Stimulated activated CD4-positive, alpha-beta T cell treated with anti-CD3 and anti-CD28 coated beads, Interleukin-12 subunit alpha, Interleukin-12 subunit beta, amount 100 ng/mL, for 24 hours (primary cell): ENCODE measurements at places on chromosomes 12 and 14.
A peak's percentile ranks its signal among the peaks of the same experiment; 100 is the strongest.

DNA sequence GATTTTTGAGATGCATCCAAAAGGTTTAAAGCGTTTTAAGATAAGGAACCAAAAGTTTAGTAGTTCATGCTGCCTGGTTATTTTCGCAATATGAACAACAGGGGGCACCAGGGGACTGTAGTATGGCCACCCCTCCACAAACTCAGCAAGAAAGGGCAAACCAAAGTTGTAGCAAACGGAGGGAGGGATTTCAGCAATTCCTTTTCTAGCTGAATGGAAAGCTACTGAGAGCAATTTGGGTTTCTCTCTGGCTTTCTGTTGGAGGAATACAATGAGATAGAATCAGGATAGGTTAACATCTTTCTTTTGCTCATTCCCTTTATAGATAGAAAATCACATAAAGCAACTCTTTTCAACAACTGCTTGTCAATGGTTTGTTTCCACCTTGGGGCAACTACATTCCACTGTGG is 62.5 kb downstream of the DRAM1 start:
- DNase-seq, result peak; percentile 11

DNA sequence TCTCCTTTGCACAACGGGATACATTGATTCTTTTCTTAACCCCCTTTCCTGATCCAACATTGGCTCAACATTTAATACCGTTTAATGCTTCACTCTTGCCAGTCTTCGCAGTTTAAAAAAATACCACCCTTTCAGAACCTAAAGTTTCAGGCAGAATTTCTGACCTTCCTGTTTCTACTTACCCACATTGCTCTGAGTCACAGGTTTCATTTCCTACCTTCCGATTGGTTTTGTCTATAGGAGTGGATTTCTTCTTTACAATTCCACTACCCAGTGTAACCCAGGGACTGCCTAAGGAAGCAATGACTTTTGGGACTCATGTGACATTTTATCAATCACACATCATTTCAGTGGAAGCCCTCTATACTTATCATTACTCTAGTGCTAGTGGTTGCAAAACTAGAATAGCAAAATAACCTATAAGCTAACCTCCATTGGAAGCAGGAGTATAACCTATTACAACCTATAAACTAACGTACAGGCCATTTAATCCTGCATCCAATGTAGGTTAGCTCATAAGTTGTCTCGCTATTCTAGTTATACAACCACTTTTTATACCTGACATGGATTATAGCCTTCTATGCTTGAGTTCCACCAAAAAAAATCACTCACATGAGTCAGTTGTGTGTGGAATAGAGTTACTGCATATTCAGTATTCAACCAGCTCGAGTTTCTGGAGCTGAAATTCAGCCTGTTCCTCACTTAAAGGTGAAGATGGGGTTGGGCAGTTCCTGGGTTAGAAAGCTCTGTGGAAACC is 64.9 kb upstream of the KITLG start:
- DNase-seq, result no peak

GRCh38 chr14:77099425-77100167 is 1.5 kb downstream of the CIPC start:
- no peak for DNase-seq

DNA sequence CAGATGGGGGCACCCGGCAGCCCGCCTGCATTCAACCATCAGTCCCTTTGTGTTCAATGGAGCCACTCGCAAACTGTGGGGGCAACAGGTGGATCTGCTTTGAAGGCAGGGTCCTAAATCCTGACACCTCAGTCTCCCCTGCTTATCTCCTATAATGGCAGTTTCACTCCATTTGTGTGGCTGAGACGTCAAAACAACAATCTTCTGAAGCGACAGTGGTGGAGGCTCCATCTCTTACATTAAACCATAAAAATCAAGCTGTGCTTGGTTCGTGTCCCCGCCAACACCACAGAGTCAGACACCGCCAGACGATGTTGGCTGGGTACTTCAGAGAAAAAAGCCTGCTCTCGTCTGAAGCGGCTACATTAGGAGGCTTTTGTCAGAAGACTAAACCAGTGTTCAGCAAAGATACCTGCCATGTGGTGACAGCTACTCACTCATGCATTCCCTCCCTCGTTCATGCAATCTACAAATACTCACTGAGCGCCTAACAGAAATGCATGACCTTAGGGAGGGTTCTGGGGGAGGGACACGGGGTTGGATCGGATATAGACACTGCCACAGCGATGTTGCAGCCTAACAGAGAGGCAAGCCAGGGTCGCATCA is 253.9 kb downstream of the FOXN3 start:
- no peak for DNase-seq

- no peak for DNase-seq
Observed at GRCh38 chr12:42631513-42631912, 42.0 kb upstream of the PRICKLE1 start.

- DNase-seq, result no peak
Observed at GRCh38 chr14:76941544-76941943, 87.0 kb downstream of the IRF2BPL start.

DNA sequence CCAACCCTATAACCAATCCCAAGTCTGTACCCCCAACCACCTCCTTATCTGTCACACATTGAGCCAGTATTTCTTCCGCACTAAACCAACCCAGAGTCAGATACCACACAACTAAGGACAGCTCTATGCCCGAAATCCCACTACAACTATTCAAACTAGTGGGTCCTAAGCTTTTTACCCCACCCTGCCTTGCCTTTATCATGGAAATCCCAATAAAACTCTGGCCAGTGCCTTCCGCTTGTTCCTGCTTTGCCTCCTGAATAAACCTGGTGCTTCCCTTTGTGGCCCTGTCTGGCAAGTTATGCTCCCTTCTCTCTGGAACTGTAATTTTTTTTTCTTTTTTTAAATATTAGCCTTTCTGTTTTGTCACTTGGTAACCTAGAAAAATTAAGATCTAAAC is 493.3 kb upstream of the SYT1 start:
- DNase-seq, result no peak

- DNase-seq, result no peak
Observed at GRCh38 chr14:47988175-47988574, 312.8 kb upstream of the MDGA2 start.

GRCh38 chr12:105440037-105440664 is 109.7 kb downstream of the C12orf75 start:
- no peak for DNase-seq

DNA sequence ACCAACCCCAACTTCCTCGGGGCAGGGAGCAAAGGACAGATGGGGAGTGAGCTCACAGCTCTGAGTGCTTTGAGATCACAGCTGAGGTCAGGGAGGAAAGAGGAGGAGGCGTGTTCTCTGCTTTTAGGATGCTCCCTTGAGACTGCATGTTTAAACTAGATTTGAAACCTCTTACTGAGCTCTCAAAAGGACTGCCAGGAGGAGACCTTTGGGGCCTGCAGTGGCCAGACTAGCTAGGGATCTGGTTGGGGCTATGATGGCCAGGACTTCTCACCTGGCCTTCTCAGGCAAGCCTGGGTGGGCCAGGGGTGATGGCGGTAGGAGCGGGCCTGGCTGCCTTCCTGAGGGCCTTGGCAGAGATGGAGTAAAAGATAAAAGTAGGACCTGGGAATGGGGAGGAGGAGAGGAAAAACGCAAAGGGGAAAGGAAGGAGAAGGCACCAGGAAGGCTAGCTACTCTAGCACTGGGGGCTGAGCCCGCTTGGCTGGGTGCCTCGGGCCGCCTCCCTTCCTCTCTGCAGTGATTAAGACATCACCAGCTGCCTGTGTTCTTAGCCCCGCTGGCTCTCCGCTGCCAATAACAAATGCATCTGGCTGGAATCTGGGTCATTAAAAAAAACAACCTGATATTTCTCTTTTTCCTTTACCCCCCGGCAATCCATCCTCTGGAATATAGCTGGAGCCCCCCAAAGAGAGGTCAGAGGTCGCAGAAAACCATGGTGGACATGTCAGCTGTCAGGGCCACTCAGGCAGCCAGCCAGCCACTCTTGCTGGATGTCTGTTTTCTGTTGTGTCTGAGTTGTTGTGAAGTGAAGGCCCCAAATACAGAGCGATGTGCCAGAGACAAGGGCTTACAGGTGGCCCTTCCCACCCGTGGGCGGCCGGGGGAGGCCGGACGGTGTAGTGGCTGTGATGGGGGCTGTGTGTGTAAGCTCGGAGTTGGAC is 141.3 kb downstream of the TSPAN9 start:
- no peak for DNase-seq

DNA sequence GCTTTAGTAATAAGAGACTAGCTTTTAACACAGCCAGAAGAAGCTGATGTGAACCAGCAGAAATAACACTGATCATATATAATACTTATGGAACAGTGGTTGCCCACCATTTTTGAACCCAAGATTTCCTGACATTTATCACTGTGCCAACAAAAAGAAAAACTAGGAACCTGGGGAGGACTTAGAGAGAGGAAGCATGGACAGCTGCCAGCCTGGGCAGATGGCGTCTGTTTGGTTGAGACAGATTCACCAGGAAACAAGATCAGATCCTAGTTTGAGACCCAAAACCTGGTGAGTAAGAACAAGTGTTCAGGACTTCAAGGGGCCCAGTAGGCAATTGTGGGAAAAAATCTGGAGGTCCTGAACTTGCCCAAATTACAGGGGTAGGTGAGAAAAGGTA is 95.3 kb downstream of the BICD1 start:
- no peak for DNase-seq

DNA sequence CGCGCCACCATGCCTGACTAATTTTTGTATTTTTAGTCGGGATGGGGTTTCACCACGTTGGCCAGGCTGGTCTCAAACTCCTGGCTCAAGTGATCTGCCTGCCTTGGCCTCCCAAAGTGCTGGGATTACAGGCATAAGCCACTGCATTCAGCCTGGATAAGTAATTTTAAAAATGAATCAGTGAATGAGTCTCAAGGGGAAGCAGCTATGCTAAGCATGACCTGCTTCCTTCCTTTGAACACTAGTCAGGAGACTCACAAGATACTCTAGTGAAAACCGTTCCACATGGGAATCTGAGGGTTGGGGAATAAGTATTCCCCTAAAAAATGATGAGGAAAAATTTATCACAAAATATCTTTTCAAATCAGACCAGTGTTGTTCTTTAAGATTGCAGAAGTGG is 10.7 kb upstream of the FAM234B start:
- no peak for DNase-seq

DNA sequence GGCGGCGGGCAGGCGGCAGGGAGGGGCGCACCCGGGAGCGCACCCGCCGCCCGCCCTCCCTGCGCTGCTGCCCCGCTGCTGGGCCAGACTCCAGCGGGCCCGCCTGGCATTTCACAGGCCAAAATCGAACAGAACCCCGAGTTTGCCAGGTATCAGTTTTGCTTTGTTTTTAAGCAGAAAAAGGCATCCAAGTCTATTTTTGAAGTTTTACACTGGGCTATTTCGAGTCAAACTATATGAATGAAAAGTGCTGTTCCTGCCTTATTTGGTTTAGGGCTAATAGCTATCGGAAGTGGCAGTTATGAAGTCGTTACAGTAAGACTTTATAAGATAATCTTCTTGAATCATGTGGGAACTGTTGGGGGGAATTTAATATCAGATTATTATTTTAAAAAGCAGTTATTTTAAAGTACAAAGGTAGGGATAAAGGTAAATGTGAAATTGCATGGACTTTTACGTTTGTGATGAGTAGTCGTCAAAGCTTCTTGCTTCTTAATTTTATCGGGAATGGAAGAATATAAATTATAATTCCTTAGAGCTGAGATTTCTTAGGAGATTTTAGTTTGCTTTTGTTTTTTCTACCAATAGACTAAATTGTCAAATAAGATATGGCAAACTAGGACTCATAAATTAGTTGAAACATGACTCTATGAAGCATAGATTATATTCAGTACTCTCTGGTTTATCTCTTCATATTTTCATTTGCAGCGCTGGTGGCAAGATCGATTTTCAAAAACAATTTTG is 1.1 kb downstream of the MSRB3 start:
- no peak for DNase-seq

DNA sequence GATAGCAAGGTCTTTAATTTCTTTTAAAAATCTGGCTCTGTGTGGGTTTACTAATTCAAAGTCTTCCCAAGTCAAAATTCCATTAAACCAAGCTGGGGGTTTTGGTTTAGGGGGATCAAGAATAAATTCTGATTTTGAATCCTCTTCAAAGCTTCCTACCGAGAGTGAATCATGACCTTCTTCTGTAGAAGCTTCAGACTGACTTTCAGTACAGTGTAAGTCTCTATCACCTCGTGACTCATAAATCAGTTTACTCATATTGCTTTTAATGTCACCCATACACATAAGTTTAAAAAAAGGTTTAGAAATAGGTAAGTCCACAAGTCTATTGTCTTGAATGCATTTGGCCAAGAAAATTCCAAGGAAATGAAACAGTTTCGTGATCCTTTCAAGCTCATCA is 80.6 kb upstream of the STRN3 start:
- DNase-seq, result no peak

- DNase-seq, result no peak
Observed at GRCh38 chr12:58727521-58727920, 192.8 kb downstream of the LRIG3 start.

- no peak for DNase-seq
Observed at GRCh38 chr12:112901271-112901670, 5.5 kb upstream of the OAS1 start.

GRCh38 chr14:57378661-57379060 is 11.7 kb upstream of the NAA30 start:
- no peak for DNase-seq

- DNase-seq, result no peak
Observed at GRCh38 chr14:77037938-77038568, 9.5 kb upstream of the IRF2BPL start.

GRCh38 chr14:64636208-64636979 is 67.8 kb upstream of the PLEKHG3 start:
- peak; percentile 66 for DNase-seq

DNA sequence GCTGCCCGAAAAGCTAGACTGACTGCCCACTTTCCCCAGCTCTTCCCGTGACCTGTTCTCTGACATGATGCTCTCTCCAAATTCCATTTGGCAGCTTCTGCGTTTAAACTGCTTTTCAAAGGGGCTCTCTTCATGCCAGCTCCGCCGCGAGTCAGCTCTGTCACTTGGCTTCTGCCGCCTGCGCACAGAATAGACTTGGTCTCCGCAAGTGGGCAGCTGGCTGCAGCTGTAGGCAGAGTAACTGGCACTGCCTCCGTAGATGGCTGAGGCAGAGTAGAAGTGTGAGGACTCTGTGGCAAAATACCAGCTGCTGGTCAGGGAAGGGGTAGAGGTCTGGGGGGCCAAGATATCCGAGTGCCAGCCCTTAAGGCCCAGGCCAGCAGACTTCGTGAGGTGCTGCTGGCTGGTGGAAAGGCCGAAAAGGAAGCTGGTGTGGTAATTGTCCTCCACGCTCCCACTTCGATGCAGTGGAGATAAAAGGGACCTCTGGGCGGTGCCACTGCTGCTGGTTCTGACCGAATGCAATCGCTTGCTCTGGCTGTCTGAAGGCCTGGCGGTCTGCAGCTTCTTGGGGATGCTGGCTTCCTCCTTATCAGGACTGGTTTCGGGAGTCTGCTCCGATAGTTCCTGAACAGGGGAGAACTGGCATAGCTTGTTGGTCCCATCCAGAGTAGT is 85.7 kb downstream of the DUSP16 start:
- DNase-seq, result no peak

GRCh38 chr14:99636487-99636886 is 8.4 kb upstream of the HHIPL1 start:
- no peak for DNase-seq

- no peak for DNase-seq
Observed at GRCh38 chr14:100571837-100572236, 15.4 kb downstream of the BEGAIN start.

- DNase-seq, result no peak
Observed at GRCh38 chr14:75091251-75091650, 21.8 kb downstream of the ZC2HC1C start.
